Naive thymus-derived CD4-positive, alpha-beta T cell (primary cell): ENCODE measurements at places on chromosomes 7 and 10.

DNA sequence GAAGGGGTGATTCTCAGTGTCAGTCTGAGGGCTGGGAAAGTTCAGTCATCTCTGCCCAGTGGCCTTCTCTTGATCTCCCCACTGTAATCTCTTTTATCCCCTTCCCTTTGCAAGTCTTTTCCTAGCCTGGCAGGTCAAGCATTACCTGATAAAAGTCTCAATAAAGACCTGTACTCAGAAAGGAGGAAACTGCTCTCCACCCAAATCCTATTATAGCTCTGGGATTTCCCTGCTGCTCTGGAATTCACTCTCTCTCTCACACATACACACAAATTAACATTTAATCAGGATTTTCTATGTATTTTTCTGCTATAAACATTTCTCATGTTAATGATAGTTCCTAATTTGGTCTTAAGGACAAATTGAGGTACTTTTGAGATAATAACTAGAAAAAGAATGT, 46.5 kb downstream of the ABCA13 start:
- DNase-seq: no peak

DNA sequence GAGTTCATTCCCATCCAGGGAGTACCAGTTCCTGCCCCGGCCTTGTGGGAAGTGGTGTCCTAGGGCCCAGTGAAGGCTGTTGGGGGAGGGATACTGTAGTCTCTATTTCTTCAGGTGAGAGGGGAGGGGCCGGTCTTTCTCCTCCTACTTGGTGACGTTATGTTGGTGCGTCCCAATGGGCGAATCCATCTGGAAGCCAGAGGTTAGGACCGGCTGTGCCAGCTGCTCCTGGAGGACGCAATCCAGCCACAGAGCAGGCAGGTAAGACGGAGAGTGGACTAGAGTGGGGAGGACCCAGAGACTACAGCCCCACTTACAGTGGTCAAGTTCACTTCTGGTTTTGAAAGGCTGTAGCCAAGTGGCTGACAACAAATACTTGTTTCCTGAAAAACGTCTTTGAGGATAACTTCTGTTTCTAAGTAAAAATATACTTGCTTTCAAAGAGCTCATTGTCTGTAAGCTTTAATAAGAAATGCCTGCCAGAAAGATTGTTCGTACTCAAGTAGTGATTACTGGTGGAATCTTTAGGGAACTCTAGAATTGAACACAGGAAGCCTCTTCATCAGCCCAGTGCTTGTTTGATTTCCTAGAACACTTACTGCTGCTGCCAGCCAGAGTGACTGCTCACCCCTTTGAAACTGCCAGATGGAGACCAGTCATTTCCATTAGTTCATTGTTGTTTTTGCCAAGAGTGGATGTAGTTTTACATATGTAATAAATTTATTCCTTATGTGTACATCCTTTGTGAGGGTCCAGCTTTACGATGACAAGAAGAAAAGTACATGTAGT, 25.4 kb downstream of the RBM33 start:
- no peak for DNase-seq

DNA sequence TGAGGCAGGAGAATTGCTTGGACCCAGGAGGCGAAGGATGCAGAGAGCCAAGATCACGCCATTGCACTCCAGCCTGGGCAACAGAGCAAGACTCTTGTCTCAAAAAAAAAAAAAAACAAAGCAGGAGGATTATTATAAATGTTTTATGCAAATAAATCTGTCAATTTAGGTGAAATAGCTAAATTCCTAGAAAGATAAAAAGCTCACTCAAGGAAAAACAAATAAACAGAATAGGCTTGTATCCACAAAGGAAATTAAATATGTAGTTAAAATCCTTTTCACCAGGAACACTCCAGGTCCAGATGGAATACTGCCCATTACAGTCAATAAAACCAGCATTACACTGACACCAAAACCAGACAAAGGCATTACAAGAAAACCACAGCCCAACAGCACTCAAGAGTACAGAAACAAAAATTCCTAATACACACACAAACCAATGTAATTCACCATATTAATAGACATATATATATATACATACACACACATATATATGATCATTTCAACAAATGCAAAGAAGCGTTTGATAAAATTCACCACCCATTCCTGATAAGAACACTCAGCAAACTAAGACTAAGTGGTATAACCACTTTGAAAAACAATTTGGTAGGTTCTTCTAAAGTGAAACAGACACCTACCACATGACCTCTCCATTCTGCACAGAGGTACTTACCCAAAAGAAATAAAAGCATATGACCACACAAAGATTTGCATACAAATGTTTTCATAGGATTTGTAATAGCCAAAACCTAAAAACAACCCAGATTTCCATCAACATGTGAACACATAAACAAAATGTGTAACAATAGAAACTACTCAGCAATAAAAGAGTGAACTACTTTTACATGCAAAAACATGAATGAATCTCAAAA, 38.8 kb downstream of the ABI1 start:
- no peak for DNase-seq

DNA sequence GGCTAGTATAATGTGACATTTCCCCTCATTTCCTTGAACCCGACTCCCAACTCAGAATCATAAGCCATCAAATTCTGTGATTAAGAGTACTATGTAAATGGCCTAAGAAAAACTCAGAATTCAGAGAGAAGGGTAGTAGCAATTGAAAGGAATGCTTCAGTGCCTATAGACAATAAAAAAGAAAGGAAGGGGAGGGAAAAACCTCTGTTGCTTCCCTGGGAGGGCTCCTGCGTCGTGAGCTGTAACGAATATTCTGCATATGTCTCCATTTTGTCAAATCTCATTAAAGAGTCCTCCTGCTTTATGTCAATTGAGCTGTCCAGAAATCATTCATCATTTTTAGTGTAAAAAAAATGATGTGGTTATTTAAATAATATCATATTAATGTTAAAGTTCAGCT, 223.0 kb downstream of the VTI1A start:
- no peak for DNase-seq

- DNase-seq: no peak
Measured at GRCh38 chr7:77935652-77936348, 137.2 kb downstream of the PHTF2 start.

- DNase-seq: no peak
Measured at GRCh38 chr7:2281541-2281940, 32.7 kb downstream of the SNX8 start.

DNA sequence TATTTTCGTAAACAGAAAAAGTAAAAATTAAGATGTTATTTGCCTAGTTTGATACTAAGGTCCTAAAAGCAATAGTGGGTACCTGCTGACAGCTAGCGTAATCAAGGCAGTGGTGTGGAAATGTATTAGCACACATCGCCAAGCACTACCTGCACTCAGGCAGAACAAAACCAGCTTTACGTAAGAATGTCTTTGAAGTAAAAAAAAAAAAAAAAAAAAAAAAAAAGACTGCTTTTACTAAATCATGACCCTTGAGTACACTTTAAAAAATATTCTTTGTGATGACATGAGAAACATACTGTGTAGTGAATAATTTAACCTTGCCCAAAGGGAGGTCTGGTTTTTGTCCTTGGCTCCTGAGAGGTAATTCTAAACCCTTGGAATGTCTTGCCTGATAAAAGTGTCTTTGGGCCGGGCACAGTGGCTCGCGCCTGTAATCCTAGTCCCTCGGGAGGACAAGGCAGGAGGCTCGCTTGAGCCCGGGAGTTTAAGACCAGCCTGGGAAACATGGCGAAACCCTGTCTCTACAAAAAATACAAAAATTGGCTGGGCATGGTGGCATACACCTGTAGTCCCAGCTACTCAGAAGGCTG, 12.7 kb downstream of the XRCC2 start:
- DNase-seq: no peak

- no peak for DNase-seq
Measured at GRCh38 chr7:11591055-11591633, 240.9 kb downstream of the THSD7A start.

DNA sequence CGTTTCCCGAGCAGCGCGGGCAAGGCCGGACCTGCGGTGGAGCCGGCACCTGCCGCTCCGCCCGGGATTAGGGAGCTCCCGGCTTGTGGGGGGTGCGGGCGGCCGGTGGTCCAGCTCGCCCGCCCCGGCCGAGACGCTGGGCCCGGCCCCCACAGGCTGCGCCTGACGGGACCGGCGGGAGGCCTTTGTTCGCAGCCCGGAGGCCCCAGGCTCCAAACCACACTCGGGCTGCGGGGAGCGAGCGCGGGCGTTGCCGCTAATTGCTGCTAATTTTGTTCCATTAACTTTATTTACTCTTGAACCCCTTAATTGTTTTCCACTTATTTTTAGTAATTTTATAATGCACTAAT, 9.6 kb downstream of the UNCX start:
- DNase-seq: no peak

- DNase-seq: no peak
Measured at GRCh38 chr10:106011250-106011649, 1153.3 kb downstream of the SORCS1 start.
